ENCODE measurements at places on chromosomes 12 and 14. TPM values are rescaled to one million over a fixed set of nuclear protein-coding genes. Genes with fewer than 3 reads are reported as not detected.

DNA sequence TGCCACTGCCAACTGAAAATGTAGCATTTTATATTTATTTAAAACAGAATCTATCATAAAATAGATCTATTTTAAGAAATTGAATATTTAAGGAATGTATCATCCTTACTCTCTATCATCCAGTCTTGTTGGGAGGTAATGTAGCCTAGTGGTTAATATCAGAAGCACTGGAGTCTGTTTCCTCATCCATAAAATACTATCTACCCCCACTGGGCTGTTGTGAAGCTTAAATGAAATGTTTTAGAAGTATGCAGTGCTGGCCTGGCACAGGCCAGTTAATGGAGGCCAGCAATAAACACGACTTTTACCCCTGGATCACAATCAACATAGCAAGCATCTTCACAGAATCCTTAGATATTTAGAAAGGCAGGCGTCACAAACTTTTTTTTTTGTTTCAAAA lies 188.0 kb downstream of the CAND1 start:
- DNase-seq: no peak

DNA sequence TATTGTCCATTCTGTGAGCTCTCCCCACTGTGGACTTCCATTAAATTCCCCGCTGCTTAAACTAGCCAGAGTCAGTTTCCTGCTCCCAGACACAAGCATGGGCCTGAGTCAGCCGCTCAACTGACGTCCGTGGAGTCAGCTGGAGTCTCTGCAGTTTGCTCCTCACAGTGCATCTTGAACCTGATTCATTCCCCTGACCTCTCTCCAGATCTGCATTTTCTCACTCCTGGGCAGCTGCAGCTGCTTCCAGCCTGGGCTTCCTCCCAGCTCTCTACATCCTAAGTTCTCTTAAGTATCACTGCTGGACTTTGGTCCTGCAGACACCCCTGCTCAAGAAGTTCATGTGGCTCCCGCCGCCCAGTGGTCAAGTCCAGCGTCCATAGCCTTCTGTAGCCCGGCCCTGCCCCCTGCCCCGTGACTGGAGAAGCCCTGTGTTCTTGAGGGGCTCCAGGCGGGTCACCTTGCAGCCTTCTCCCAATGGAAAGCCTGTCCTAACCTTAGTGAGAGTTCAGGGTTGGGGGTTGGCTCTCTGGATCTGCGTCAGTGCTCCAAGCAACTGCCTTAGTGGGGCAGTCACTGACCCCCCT lies 20.0 kb downstream of the NFKBIA start:
- no peak for DNase-seq

DNA sequence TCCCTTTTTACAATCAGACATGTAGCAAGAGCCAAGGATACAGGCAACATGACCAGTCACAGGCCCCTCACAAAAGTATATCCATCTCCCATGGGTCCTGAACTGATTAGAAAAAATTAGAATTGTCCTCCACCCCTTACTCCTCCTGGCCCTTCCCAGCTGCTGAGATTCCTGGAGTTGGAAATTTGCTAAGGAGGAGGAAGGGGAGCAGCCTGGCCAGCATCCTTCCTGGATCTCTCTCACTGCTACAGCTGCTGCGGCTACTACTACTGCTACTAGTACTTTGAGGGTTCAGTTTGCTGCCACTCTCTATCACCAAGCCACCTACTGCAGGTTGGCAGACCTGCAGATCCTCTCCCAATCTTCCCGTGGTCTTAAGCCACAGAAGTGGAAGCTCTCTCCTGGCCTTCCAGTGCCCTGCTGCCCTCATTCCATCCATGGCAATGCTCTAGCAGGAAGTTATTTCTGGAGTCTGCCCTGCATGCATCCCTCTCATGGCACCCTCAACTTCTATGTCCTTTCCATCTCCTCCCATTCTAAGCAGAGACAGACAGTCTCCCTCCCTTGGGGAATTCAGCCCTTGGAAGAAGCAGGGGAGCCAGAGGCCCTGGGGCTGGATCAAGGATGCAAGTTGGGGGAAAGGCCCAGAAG lies 1.0 kb downstream of the ITGA7 start:
- no peak for DNase-seq

GRCh38 chr12:106717673-106718072 lies 56.8 kb upstream of the RIC8B start:
- no peak for DNase-seq

DNA sequence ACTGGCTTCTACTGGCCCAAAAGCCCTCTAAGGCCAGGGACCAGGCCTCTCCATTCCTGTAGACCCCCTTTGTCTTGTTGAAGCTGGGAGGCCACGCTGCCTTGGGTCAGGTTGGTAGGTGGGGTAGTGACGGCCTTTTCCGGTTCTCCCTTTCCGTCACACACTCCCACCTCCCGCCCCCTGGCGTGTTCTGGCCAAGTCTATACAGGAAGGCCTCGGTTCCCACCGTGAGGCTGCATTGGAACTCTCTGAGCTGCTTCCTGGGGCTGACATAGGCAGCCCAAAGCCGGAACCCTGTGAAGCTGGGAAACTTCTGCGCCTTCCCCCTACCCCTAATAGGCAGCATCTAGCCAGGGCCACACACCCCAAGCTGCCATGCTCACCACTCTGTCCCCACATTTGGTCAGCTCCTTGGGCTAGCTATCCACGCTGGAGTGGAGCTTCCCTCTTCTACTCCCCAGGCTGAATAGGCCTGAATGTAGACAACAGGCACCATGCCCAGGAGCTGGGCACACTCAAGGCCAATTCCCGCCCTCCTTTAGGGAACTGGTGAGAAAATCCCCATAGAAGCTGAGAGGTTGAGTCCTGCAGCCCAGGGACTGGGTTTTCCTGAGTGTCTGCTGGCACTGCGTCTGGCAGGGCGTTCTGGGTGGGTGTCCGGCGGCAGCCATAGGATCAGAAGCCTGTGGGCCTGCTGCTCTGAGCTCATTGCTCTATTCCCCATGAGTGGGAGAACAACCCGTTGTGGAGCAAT lies 35.7 kb downstream of the RIN3 start:
- DNase-seq: no peak

GRCh38 chr12:23659131-23659530 lies 290.3 kb downstream of the SOX5 start:
- no peak for DNase-seq

- peak; percentile 97 for DNase-seq
Observed at GRCh38 chr14:65255029-65255545, 152.8 kb upstream of the MAX start.

DNA sequence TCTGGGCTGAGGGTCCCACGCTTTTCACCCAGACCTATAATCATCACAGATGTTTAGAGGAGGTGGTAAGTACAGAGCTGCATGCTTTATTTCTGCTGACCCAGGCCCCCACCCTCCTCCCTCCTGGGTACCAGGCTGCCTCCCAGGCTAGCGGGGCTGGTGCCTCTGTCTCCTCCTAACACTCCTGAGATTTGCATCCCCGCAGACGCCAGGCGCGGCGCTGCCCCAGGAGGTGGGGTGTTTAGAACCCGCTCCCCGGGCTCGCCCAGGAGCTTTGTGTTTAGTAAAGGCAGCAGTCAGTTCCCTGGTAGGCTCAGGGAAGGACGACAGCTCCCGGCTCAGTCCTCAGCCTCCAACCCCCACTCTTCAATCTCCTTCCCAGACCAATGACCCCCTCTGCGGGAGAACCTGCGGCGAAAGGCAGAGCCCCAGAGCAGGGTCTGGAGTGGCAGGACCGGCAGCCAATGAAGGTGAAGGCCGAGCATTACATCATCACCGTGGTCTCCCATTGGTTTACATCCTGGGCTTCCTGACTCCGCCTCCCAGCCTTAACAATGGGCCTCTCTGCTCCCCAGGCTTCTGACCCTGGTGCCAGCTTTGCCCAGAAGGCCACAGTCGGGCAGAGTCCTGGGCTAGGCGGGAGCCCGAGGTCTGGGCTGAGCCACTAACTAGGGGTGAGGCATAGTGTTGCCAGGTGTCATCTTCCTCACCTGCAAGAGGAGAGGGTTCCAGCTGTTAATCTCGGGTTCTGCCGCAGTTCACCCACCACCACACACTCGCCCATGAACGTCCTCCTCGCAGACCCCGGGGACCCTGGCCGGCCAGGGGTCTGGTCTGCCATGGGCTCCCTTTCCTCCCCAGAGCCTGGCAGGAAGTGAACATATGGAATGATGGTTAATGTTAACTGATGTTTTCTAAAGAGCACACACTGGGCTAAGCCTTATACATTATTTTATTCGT lies 57.5 kb downstream of the CALM1 start:
- DNase-seq: no peak

GRCh38 chr12:111732786-111733185 lies 33.9 kb upstream of the ALDH2 start:
- DNase-seq: no peak

DNA sequence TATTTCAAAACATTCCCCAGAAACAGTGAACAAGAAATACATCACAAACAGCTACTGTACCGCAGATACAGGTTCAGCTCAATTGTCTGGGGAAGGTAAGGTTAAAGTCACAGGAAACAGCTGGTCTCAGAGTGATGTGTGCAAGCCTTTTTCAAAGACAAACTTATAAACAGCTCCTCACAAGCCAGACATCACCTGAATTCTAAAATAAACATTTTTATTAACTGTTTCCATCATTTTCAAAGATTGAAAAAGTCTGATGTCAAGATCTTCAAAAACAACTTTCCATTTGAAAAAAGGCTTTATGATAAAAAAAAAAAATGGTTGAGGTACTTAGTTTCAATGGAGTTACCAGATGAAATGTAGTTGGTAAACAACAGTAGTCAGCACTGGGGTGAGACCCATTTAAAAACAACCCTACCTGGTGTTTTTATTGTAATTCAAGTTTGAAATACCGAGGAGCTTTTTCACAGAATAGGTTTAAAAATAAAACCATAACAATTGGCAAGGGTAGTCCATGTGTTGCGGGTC lies 4.0 kb downstream of the BTG1 start:
- peak; percentile 64 for DNase-seq

DNA sequence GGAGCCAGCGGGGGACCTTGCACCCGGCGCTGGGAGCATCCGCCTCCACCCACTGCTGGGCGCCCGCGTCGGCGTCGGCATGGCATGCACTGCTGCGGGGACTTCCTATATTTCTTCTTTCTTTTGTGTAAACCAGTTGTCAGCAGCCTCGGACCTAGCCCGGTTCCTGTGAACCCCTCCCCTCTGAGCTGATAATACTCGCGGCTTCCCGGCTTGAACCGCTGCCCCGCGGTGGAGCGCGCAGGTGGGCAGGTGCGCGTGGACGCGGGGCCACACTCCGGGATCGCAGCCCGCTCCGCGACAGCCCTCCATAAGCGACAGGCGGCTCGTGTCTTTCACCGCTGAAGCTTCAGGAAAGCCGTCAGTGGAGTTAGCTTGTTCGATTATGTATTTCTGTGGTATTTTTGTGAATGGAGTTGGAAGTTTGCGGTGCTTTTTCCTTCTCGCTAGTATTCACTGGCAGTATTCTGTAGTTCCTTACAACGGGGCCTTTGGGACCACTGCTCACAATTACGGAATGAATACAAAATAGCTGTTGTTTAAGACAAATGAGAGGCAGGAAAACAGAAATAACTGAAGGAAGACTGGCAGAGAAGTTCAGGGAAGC lies 870 bp downstream of the BMAL2 start:
- DNase-seq: peak; percentile 68

DNA sequence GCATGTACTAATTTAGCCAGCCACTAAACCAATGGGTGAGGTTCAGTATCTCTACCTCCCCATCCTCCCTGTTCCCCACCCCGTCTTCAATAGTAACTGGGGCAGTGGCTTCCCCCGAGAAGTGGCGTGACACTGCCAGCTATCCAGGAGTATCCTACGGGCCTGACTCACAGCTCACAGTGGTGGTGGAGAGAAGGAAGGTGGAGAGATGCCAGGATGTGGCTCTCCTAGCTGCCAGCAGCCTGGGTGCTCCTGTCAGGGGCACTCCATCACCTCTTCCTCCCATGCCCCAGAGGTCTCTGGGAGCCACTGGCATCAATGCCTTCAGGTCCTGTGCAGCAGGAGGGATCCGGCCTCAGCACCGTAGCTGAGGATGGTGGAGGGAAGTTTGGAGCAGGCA lies 49.0 kb downstream of the TSPAN11 start:
- DNase-seq: no peak

GRCh38 chr12:3213188-3213587 lies 136.0 kb downstream of the TSPAN9 start:
- no peak for DNase-seq

- DNase-seq: no peak
Observed at GRCh38 chr12:25434515-25434914, 118.6 kb downstream of the LMNTD1 start.

DNA sequence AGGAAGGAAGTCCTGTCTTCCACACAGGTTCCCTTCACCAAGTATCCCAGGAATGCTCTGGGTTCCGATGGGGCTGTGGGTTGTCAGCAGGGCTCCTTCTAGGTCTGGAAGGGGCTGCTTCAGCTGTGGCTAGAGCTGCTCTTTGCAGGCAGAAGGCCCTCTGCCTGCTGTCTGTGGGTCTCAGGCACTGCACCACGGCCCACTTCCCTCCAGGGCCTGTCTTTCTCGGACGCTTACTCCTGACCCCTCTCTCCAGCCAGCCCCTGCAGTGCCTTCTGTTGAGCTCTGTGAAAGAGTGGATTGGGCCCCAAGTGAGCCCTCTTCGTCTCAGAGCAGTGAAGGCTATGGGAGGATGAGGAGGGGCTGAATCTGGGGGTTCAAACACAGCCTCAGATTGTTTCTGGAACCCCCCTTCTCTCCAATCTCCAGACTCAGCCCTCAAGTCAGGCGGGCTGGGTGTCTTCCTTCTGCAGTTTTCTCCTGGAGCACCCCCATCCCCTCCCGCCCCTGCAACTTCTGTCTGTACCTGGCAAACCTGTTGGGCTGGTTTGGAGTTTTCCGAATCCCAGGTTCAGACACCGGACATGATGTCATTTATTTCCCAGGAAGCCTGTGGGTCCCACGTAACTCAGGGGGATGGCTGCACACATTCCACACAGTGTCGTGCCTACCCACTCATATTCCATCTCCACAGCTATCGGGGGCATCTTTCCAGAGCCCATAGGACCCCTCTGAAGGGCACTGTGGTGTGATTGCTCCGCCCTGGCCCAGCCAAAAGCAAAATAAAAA lies 24.9 kb upstream of the SPPL3 start:
- DNase-seq: peak; percentile 81

The PLA2G1B gene
- not detected for polyA plus RNA-seq

The GLIPR1L2 gene
- 0.42 TPM for polyA plus RNA-seq

The APOF gene
- polyA plus RNA-seq: not detected

The HOXC5 gene
- polyA plus RNA-seq: 0.80 TPM

The RHOJ gene
- 11.2 TPM for polyA plus RNA-seq

The CCND2 gene
- 234 TPM for polyA plus RNA-seq

The C12orf54 gene
- 1.9 TPM for polyA plus RNA-seq

The PMCH gene
- polyA plus RNA-seq: not detected

Data from mammary epithelial cell (primary cell).